ENCODE measurements at places on chromosomes 12 and 14.

DNA sequence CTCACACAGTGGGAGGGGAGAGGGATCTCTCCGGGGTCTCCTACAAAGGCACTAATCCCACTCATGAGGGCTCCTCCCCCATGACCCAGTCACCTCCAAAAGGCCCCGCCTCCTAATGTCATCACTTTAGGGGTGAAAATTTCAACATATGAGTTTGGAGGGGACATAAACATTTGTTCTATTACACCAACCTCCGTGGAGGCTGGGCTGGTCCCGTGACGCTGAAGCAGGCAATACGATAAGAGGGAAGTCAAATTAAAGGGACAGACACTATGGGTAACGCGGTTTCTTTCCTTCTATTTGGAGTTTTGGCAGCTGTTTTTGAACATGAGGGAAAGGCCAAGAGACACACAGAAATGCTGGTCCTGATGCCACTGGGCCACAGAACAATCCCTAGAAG is 175.7 kb upstream of the VASH1 start:
- no peak for DNase-seq

DNA sequence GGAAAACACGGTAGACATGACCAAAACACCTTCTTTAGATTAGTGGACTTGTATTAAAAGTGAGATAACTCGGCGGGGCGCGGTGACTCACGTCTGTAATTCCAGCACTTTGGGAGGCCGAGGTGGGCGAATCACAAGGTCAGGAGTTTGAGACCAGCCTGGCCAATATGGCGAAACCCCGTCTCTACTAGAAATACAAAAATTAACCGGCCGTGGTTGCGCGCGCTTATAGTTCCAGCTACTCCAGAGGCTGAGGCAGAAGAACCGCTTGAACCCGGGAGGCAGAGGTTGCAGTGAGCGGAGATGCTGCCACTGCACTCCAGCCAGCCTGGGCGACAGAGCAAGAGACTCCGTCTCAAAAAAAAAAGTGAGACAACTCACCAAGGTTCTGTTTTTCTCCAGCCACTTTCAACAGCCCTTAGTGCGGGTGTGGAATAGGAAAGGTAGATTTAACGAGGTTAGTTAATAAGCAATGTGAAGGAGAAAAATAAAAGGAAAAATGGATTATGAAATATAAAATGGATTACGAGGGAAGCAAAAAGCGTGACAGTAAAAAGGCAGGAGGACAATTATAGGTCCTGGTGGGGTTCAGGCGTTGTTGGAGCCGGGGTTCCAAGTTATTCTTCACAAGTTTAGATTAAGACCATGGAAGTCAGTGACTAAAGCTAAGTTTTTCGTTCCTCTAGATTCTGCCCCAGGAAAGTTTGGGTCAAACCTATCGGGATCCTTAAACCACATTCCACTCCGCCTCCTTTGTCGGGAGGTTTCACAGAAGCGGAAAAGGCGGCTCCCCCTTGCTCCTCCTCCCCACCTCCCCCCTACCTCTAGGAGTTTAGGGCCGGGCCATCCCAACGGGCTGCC is 534 bp downstream of the PPP2R3C start:
- DNase-seq = no peak

DNA sequence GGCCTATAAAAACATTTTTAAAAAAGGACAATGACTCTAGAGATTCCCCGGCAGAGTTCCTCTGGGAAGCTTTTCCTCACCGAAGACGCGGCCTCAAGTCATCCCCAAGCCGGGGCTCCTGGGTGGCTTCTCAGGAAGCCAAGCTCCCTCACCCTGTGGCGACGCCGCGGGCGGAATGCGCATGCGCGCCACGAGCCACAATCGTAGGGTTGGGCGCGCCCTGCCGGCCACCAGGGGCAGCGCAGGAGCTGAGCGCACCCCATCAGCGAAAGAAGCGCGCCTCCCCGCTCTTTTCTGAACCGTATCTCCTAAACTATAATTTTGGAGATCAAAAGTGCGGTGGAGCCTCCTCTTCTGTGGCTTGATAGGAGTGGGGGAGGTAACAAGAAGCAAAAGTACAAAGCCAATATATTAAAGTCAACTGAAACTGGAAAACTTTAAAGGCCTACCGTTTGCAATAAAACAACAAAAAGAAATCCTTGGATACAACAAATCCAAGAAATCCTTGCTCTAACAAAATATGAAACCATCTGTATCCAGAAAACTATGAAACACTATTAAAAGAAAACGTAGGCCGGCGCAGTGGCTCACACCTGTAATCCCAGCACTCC is 17.4 kb upstream of the CHFR start:
- DNase-seq = peak; percentile 86

DNA sequence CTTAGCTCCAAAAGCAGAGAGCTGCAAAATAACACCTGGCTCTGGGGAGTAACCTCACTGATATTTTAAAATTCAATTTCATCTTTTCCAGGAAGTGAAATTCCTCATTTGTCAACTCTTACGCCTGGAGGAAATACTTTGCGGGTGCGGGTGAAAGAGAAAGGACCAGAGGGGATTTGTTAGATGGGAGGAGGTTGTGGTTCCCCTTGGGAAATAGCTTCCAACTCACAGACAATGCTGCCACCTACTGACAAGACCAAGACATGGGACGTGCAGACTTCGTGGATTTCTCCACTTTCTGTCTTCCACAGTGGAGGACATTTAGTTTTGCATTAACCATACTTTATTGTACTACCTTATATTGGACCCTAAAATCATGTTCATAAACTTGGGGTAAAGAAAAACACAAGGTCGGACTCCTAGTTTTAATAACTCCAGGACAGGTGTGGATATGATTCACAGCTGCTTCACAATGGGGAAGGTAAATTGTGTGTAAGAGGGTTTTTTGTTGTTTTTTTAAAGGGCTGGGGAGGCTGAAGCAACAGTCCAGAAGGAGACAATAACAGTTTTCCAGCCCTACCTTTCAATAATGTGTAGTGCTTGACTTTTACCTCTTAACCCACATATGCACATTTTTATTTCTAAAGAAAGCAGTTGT is 10.8 kb downstream of the FBXL14 start:
- peak; percentile 60 for DNase-seq

DNA sequence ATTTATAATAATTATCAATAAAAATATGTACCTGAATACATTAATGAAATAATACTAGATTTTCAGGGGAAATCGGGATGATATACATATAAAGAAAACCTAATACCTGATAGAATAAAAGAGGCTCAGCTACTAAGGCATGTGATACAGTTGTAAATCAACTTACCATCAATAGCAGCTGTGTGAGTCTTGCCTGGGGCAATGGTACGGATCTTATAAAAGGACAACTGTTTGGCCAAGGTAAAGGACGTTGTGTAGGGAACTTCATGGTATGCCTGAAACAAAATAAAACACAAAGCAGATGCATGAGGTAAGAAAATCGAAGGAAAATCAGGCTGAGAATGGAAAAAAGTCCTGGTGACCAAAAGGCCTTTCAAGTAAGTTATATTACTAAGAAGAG is 25.4 kb downstream of the NEK9 start:
- no peak for DNase-seq

- DNase-seq = no peak
Measured at GRCh38 chr14:99718811-99719192, 34.7 kb downstream of the CYP46A1 start.

- no peak for DNase-seq
Measured at GRCh38 chr12:25644979-25645378, 91.9 kb upstream of the LMNTD1 start.

- no peak for DNase-seq
Measured at GRCh38 chr14:39232554-39233415, 930 bp upstream of the MIA2 start.

- DNase-seq = no peak
Measured at GRCh38 chr14:94884616-94885230, 114.8 kb upstream of the GSC start.

- DNase-seq = no peak
Measured at GRCh38 chr12:49367381-49368239, at the start of gene SPATS2. Gene SPATS2, plus strand, starts transcription at chr12:49367462. Its CDS starts 93,551 bp downstream, at chr12:49461013.

DNA sequence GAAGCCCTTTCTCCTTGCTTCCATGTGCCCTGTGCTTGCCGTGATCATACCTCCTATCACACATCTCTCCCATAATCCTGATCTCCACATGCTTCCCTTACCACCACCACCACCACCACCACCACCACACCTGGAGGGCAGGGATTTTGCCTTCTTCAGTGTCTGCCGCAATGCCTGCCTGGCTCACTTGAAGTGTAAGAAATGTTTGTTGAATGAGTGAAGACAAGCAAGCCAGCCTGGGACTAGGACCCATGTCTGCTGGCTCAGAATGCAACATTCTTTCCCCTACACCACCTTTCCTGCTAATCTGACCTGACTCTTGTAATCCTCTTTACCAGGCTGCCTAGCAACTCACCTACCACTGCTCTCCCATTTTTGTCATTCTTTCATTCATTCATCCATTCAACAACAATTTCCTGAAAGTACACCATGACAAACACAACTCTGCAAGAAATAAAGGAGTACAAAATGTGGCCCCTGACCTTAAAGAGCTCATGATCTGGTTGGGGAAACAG is 3.5 kb upstream of the NID2 start:
- no peak for DNase-seq

DNA sequence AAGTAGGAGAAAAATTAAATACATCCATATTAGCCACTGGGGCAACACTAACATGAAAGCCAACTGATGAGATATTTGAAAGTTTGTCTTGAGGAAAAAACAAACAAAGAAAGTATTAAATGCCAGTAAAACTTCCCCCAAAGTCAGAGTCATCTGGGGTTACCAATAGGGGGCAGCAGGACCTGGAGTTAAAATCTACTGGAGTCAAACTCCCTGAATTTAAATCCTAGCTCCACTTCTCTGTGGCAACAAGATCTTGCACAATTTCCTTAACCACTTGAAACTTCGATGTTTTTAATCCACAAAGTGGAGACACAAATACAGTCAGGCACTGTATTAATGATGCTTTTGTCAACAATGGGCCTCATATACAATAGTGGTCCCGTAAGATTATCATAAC is 14.4 kb downstream of the PLEKHG7 start:
- DNase-seq = no peak

DNA sequence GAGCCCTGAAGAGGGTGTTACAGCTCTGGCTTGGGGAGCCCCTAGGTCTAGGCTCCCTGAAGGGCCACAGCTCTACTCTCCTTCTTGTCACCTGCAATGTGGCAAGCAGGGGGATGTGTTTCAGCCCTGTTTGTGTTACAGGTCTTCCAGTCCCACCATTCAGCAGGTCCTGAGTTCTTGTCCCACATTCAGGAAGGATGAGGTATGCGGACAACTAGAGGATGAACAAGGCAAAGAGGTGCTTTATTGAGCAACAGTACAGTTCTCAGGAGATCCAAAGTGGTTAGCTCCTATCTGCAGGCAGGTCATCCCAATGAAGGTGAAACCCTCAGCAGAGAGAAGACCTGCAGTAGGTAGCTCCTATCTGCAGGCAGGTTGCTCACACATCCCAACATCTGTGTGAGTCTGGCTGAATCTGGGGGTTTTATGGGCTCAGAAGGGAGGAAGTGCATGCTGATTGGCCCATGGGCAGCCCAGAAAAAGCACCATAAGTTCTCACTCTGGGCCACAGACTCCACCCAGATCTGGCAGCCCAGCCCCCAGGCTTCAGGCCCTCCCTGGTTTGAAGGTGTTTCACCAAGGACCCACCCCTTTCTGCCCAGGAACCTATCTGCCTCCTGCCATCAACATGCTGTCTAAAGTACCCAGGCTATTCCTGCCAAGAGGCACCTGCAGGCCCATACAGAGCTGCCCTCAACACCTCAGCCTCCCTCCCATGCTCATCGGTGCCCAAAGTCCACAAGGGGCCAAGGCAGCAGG is 98.9 kb downstream of the NUAK1 start:
- no peak for DNase-seq

DNA sequence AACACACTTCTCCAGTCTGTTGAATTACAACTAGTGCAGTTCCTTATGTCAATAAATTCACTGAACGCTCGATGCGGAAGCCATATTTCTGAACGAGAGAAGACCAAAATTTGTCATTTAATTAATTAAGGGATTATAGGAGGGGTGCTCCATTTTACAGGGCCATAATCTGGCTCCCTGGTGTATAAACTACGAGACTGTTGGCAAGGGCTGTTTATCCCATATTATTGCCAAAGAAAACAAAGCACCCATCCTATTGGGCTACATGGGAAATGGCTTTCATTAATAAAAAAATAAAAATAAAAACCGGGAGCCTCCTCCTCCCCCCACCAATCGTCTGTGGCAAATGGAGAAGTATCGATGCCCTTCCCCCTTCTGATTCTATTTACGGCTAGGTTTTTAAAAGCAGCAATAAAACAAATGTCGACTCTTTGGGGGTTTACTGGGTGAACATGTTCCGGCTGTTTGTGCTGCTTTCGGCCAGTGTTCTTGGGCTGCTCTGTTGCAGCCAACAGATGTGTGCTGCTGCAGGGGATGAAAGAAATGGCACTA is 24.8 kb downstream of the ATF7 start:
- DNase-seq = no peak

DNA sequence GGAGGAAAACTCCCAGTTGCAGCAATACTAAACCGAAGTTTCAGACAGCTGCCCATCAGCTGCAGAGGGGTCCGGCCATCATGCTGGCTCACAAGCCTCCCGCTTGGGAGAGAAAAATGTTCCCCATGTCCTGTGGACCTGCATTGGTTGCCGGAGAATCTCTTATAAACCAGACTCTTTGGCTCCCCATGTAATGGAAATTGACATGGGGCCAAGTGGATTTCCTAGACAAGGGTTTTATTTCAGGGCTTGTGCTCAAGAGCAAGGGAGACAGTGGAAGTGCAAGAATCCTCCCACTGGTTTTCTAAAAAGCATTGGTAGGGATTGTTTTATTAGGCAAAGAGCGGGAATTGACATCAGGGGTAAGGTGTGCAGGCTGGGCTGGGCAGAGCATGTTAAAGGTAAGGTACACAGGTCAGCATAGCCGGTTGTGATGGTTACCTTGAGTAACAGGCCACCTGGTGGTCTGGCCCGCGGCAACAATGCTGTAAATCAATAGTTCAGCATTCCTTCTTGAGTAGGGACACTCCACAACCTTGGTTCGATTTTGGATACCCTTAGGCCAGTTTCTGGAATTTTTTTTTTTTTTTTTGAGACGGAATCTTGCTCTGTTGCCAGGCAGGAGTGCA is 135.4 kb downstream of the UNC79 start:
- no peak for DNase-seq

- no peak for DNase-seq
Measured at GRCh38 chr12:75437564-75437963, 43.0 kb upstream of the GLIPR1 start.

GRCh38 chr12:69473262-69473661 is 3.1 kb downstream of the FRS2 start:
- no peak for DNase-seq

GRCh38 chr14:78141590-78141989 is 28.6 kb upstream of the NRXN3 start:
- DNase-seq = no peak

- no peak for DNase-seq
Measured at GRCh38 chr12:63149909-63150712, 890 bp downstream of the AVPR1A start.

DNA sequence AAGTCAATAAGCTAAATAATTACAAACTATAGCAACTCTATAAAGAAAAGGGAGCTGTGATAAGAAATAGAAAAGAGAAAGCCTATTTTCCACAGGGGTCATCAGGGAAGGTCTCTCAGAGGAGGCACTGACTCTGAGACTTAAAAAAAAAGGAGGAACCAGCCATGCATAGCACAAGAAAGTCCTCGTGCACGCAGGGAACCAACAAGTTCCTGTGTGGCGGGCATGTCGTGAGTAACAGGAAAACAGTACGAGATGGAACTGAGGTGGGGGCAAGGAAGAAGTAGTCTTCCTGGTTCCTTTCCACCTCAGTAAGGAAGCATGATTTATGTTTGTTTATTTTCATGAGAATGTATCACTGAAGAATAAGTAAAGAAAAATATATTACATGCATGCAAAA is 367.0 kb upstream of the TMEM132C start:
- DNase-seq = no peak
